Brain (organoid and tissue), 16 donors: ENCODE measurements at places on chromosomes 13 and 19. TPM values are rescaled to one million over a fixed set of nuclear protein-coding genes. Genes with fewer than 3 reads are reported as not detected.
A peak's percentile ranks its signal among the peaks of the same experiment; 100 is the strongest.

GRCh38 chr13:109719962-109720646, 66.3 kb downstream of the IRS2 start:
- DNase-seq, result no peak

- no peak for DNase-seq
These were observed 21.1 kb downstream of the KBTBD6 start for GRCh38 chr13:41111454-41111853.

- DNase-seq, result no peak
These were observed 12.2 kb downstream of the C19orf47 start for GRCh38 chr19:40335855-40336600.

- DNase-seq, result no peak
These were observed 158.5 kb downstream of the TUBA3C start for GRCh38 chr13:19023115-19023514.

DNA sequence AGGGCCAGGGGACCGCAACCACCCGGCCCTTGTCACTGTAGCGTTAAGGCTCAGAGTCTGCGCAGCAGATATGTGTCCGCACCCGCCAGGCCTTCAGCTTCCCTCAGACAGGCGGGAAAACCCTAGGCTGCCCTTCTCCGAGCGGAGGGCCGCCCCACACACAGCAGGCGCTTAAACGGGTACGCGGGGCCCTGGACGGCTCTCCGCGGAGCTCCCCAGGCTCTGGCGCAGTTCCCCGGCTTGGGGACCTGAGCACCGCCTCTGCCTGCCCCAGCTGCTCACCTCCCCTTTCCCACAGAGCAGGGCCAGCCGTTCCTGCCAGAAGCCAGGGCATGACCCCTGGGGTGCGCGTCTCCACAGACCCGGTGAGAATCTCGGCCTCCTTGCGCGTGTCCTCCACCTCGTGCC, 593 bp downstream of the ZNF135 start:
- no peak for DNase-seq

DNA sequence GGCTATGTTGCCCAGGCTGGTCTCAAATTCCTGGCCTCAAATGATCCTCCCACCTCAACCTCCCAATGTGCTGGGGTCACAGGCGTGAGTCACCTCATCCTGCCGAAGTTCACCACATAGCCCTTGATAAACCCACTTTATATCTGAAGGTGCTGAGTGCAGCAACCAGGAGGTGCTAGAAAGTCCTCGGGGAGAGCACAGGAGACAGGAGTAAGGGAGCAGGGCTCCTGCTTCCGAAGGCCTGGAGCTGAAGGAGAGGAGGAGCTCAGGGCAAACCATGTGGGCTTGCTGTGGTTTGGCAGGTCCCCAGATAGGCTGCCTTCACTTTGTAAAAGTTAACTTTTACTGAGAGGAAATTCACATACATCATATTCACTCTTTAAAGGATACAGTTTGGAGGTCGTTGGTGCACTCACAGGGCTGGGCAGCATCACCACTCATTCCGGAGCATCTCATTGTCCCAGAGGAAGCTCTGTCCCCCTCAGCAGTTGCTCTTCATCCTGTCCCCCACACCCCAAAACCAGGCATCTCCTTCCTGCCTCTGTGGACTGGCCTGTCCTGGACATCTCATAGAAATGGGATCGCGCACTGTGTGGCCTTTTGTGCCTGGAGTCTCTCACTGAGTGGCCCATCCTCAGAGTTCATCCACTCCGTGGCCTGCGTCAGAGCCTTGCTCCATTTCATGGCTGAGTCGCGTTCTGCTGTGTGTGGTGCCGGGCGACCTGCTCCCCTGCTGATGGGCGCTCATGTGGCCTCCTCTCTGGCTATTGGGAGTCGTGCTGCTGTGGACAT, 49.5 kb downstream of the KDM4B start:
- no peak for DNase-seq

- DNase-seq, result no peak
These were observed 5.9 kb downstream of the NOTCH3 start for GRCh38 chr19:15194938-15195337.

DNA sequence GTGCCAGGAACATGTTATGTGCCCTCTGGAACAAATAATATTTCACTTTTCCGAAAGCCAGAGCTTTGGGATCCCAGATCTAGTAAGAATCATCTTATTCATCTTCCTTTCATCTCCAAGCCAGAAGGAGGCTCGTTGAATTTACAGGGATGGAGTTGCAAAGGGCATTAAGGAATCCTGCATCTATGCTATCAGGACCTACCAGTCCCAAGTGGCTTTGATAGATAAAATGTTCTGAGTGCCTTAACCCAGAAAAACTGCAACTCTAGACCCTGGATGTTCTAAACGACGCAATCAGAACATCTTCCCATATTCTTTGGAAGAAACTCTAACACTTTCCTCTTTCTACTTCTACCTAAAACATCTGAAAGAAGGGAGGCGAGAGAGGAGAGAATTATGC, 9.2 kb upstream of the EDDM13 start:
- DNase-seq, result no peak

DNA sequence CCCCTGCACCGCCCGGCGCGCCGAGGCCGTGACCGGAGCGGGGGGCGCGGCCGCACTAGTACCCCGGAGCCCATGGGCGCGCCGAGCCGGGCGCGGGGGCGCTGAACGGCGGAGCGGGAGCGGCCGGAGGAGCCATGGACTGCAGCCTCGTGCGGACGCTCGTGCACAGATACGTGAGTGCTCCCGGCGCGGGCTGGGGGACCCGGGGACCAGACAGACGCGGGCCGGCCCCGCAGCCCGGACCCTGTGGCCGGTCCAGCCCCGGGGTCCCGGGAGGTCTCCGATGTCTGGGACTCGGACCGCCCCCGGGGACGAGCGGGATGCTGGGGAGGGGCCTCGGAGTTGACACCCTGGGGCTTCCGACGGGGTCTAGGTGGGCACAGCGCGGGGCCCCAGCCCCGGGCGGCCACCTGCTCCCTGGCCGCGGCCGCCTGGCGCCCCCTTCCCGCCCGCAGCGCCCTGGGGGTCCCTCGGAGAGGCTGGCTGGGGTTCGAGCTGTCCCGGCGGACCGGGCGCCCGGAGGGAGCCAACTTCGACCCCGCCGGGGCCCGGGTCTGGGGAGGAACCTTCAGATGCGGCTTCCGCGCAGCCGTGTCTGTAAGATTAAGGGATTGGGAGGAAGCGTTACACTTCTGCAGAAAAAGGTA, 568 bp downstream of the ATP11A start:
- DNase-seq, result peak; percentile 48

- no peak for DNase-seq
These were observed 1310.4 kb upstream of the SLC10A2 start for GRCh38 chr13:104376588-104376987.

ZNF320 gene
- polyA plus RNA-seq, result 4.1 TPM

ATP4A gene
- not detected for polyA plus RNA-seq
